ENCODE measurements at places on chromosomes 5 and 9.

GRCh38 chr9:121353241-121354061, 16.6 kb downstream of the STOM start:
- no peak for DNase-seq

GRCh38 chr9:103997856-103998370, 96.2 kb upstream of the SMC2 start:
- DNase-seq, result no peak

GRCh38 chr9:136858844-136859757, 7.0 kb downstream of the MAMDC4 start:
- DNase-seq, result no peak

DNA sequence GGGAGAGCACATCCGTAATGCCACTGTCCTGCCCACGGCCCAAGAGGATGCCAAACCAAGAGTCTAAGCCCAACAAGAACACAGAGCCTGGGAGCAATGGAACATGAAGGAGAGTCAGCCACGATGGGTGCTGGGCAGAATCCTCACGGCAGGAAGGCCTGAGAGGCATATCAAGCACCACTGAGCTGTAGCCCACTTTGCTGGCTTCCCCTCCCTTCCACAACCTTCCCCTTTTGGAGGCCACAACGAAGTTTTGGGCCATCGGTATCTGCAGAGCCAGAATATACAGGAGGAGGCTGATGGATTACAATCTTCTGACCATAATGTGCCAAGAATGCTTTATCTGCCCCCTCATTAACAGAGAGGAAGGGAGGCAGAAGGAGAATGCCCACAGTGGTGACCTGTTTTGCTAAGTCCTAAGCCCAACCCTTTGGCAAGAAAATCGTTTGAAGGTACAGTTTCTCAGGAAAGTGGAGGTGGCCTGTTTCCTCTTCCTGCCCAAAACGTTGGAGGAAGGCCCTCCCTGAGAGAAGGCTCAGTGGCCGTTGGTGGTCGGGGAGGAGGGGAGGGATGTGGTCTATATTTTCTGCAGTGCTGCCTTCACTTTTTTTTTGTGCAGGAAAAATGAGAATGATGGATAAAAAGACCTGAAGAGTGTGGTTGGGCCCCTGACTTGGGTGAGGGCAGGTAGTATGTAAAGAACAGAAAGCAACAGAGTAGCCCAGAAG, 26.2 kb downstream of the MACROH2A1 start:
- DNase-seq, result no peak

GRCh38 chr5:65032250-65032649, 263.5 kb downstream of the CWC27 start:
- no peak for DNase-seq

- no peak for DNase-seq
Observed at GRCh38 chr5:80615266-80615914, 39.1 kb upstream of the MSH3 start.

- no peak for DNase-seq
Observed at GRCh38 chr5:57491369-57491965, 8.9 kb upstream of the ACTBL2 start.

DNA sequence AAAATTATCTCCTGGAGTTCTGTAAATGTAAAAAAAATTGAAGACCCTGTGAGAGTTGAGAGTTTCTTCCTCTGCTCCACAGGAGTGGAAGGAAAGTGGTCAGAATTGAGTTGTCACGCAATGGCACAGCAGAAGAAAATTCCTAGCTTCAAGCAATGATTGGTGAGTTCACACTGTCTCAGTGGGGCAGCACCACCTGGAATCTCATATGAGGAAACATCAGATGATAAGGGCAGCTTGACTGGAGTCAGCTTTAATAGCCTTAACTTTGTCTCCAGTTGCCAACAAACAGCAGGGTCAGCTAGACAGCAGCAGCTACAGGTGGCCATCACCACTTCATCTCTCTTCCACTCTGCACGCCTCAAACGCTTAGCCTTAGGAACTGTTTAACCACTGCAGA, 211.1 kb downstream of the EFNA5 start:
- no peak for DNase-seq

- no peak for DNase-seq
Observed at GRCh38 chr5:59758566-59758965, 135.0 kb downstream of the PDE4D start.
